ENCODE measurements at places on chromosomes 7 and 10.

DNA sequence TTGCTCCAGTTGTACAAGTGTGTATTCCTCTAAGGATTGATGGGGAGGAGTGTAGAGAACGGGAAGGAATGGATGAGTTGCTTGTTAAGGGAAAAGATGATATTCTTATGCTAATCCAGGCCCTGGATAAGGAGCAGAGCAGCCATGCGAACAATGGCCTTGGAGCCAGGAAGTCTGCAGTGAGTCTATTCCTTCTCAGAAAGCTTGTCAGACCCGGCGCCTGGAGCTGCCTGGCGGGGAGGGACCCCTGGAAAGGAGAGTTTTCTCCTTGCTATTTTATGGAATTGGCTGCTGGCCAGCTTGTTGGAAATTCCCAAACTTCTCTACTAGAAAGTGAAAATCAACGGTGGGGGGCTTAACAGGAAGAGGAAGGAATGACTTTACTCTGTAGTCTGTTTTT lies 89.1 kb downstream of the MMRN2 start:
- DNase-seq: no peak

DNA sequence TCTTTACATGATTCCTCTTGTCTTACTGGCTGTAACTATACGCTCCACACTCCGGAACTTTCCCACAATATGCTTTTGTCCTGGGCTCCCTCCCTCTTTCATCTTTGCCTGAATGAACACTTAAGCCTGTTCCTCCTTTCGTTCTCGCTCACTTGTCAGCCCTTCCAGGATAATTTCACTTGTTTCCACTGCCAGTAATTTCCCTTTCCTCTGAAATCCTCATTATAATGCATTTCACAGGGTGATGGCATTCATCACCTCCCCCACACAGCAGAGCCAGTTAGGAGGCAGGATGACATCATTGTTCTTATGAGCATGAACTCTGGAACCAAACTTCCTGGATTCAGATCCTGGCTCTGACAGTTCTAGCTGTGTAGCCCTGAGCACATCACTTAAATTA lies 372.6 kb downstream of the GPR158 start:
- no peak for DNase-seq

DNA sequence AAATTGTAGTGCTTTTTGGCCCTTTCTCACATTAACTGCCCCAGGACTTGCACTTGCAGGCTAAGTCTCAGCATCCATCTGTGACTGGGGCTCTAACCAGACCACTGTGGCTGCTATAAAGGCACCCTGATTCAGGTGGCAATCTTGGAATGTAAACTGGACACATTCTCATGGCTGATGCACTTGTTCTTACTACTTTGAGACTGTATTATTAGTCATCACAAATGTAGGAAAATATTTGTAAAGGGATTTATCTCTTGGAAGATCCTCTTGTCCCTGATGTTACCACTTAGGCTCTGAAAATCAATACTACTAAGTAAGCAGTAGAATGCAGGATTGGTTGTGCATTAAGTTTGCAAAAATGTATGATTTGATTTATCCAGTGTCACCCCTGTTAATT lies 25.0 kb downstream of the PDE1C start:
- no peak for DNase-seq

GRCh38 chr7:15922002-15922401 lies 235.5 kb upstream of the MEOX2 start:
- no peak for DNase-seq

DNA sequence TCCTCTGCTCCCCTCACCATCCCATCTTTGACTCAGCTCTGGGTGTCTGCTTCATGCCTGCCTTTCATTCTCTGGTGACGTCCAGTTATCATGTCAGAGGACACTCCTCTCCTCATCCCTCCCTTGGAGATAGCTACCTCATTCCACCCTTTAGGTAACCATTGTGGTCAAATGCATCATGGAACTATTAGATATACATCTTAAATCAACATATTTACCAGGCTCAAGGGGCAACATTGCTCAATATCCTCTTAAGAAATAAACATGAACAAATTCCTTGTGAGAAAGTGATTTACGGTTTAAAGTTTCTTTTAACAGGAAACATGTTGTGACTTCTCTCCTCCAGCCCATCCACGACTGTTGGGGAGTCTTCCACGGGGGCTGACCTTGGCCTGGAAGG lies 511.6 kb upstream of the IGFBP3 start:
- DNase-seq: no peak

GRCh38 chr10:114259824-114260223 lies 20.8 kb downstream of the VWA2 start:
- DNase-seq: no peak

GRCh38 chr10:3887404-3887803 lies 102.4 kb upstream of the KLF6 start:
- no peak for DNase-seq

DNA sequence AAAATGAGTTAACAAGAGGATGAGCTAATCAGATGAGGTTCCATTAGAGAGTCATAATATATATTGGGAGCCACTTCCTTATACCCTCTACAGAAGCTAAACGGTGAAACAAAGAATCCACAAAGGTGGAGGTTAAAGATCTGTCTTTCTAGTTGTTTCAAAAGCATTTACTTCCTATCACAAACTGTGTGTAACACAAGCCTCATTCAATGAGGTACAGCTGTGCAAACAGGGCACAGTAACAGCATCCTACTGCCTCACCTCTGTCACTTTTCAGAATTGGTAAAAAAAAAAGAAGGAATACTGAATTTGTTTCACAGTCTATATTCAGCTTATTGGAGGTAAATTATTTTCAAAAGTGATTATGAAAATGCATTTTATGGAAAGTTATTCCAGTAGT lies 128.7 kb downstream of the AGMO start:
- no peak for DNase-seq

DNA sequence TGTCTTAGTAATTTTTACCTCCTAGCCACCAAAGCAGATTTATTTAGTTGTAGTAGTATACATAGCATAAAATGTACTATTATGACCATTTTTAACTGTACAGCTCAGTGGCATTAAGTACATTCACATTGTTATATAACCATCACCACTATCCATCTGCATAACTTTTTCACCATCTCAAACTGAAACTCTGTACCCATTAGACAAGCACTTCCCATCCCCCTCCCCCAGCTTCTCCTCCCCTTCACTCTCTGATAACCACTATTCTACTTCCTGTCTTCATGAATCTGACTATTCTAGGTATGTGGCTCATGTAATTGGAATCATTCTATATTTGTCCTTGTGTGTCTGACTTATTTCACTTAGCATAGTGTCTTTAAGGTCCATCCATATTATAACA lies 71.9 kb downstream of the MRPL32 start:
- peak; percentile 4 for DNase-seq

GRCh38 chr7:50953820-50954219 lies 171.1 kb upstream of the GRB10 start:
- DNase-seq: no peak

DNA sequence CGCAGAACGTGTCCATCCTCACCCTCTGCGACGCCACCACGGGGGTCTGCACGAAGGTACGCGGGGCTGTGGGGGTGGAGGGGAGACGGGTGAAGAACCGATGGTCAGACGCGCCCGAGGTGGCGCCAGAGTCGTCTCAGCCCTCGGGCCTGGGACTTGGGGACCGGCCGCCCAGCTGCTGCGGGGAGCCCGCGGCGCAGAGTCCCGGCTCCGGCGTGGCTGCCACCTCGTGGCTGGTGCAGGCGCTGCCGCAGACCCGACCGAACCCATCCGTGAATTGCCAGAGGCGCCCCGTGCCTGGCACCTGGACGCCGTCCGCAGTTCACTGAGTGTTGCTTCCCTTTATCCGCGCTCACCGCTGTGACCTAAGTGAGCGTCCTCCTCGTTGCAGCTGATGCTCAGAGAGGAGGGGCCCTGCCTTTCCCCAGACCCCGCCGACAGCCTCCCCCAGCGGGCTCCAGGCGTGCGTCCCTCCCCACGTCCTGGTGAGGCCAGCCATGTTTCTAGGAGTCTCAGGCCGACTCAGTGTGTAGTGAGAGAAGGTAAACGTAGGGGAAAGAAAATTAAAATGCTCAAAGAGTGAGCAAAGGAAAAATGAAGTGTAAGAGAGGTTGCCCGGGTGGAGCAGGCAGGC lies 208.7 kb downstream of the PAXIP1 start:
- peak; percentile 47 for DNase-seq

- no peak for DNase-seq
Observed at GRCh38 chr7:25009257-25009656, 29.3 kb upstream of the OSBPL3 start.

GRCh38 chr7:15720849-15721471 lies 34.5 kb upstream of the MEOX2 start:
- DNase-seq: peak; percentile 5

DNA sequence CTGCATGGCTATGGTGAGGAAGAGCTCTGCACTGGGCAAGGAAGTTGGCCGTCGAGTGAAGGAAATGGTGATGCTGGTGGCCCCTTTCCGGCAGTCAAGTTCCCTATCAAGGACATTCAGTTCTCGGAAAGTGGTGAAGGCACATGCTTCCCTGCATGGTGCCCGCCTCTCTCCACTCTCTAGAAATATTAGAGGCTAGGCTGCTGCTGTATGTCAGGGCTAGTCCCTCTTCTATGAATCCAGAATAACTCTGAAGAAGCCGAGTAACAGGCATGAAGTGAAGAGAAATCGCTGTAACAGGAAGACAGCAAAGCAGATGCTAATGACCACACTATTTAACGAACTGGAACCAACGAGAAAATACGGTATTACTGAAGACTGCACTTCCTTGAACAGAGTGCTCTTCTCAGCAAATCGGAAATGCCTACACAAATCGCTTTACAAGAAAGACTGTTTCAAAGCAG lies 5.4 kb downstream of the IDI1 start:
- peak; percentile 27 for DNase-seq

- no peak for DNase-seq
Observed at GRCh38 chr7:2274666-2275065, 32.6 kb downstream of the NUDT1 start.

DNA sequence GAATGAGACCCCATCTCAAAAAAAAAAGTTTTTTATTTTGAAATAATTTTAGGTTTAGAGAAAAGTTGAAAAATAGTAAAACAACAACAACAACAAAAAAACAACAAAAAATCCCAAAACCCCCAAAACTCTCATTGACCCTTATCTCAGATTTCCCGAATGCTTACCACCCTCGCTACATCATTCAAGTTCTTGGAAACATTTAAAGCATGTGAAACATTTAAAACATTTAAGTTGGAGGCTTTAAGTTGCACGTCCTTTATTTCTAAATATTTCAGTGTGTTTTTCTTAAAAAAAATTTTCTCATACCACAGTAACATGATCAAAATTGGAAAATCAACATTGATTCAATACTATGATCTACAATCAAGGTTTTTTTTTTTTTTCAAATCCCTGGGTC lies 382 bp upstream of the ARMS2 start:
- no peak for DNase-seq

DNA sequence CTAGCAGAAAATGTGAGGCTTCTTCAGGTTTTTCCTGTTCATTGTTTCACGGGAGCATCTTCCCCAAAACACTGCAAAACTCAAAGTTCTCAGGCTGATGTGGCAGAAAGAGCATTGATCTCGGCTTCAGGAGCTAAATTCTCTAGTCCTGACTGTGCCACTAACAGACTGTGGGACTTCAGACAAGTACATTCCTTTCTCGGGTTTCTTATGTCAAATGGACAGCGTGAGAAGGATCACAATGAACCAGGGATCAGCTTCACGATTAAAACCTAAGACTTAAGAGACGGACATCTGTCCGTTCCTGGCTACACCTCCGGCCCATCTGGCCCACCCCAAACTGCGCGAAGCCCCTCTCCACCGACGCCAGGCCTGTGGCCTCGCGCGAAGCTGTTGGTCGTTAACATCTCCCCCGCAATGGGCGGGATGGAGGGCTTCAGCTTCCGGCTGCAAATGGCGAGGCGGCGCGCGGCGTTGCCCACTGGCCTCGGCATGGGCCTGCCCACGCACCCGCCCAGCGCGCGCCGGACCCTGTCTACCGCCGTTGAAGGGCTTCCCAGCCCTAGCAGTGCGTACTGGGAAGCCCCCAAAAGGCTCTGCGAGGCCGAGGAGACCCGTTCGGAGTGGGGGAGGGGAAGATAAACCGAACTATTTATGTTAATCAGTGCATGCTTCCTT lies 549 bp upstream of the DDX50 start:
- DNase-seq: peak; percentile 80

GRCh38 chr7:99392659-99393354 lies 15.6 kb downstream of the PDAP1 start:
- DNase-seq: peak; percentile 86

DNA sequence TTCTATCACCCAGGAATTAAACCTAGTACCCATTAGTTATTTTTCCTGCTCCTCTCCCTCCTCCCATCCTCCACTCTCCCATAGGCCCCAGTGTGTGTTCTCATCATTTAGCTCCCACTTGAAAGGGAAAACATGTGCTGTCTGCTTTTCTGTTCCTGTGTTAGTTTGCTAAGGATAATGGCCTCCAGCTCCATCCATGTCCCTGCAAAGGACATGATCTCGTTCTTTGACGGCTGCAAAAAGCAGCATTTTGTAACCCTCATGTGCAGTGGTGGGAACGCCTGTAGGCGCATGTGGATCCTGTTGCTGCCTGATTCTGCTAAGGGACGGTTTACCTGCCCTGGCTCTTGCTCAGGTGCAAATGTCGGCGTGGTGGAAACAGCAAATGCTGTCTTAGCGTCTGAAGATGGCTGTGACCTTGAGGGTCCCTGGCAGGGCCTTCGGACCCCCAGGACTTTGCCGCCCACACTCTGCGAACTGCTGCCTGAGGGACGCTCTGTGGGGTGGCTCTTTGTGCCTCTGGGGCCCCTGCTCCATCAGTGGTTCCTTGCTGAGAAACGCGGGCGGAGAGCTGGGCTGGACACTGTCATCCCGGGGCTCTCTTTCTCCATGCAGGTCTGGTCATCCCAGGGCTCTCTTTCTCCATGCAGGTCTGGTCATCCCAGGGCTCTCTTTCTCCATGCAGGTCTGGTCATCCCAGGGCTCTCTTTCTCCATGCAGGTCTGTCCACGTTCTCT lies 5.6 kb upstream of the MTG1 start:
- DNase-seq: no peak

- DNase-seq: no peak
Observed at GRCh38 chr7:17713584-17713983, 226.7 kb downstream of the SNX13 start.

GRCh38 chr7:40544221-40544723 lies 409.5 kb downstream of the SUGCT start:
- no peak for DNase-seq

GRCh38 chr10:71765176-71765904 lies 8.0 kb downstream of the VSIR start:
- DNase-seq: no peak

GRCh38 chr10:70296406-70296899 lies 12.6 kb upstream of the NPFFR1 start:
- no peak for DNase-seq

- DNase-seq: no peak
Observed at GRCh38 chr10:123945325-123945920, 53.8 kb upstream of the CPXM2 start.

Measured in stimulated activated CD4-positive, alpha-beta T cell treated with anti-CD3 and anti-CD28 coated beads, Interleukin-15, amount 100 ng/mL, for 24 hours (primary cell).